ENCODE measurements at places on chromosomes 1 and 21.

DNA sequence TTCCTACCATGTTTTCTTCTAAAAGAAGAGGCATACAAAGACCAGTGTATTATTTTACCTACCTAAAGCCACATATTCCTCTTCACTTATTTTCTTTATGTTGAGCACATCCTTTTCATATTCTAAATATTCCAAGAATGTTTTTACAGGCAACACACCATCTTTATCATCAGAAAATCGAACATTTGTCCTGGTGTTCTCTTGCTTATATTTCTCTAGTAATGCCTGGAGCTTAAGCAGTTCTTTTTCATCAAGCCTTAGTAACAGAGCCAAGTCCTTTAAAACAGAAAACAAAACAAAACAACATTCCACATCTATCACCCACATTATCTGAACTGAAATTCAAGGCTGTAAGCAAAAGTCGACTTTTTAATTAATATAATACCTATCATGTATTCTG lies 88.7 kb downstream of the IARS2 start:
- peak; percentile 52 for DNase-seq

DNA sequence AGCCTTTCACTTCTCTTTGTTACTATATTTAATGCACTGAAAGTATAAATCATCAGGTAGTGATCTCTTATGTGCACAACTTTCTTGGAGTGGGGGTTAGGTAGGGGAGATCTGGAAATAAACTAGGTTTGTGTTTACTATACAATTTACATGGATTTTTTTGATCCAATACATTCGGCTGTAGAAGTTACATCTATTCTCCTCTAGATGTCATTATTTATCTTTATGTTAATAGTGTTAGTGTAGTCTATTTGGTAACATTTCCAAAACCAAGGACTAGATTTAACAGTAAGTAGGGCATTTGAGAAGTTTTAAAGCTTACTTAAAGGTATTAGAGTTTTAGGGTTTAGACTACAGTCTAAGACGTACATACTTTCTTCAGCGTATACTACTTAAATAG lies 5.4 kb downstream of the VPS45 start:
- DNase-seq = peak; percentile 20

- DNase-seq = no peak
Observed at GRCh38 chr1:89611721-89612120, 21.2 kb upstream of the LRRC8C start.

DNA sequence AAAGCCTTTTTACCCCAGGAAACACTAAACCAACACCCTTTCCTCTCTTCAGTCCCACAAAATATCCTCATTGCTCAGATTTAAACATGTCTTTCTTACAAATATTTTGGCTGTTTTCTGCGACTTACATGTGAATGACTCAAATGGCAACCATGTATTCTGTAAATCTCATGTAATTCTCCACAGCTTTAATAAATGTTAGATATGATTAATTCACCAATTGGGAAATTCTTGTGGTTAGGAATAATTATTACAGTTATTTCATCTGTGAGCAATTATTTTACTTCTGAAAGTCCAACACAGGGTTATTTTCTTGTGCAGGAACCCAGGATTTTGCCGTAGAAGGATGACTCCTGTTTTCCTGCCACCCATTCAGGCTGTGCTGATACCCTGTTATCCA lies 431.5 kb downstream of the LMO4 start:
- DNase-seq = no peak

- DNase-seq = no peak
Observed at GRCh38 chr1:39450956-39451606, 40.4 kb upstream of the BMP8A start.

DNA sequence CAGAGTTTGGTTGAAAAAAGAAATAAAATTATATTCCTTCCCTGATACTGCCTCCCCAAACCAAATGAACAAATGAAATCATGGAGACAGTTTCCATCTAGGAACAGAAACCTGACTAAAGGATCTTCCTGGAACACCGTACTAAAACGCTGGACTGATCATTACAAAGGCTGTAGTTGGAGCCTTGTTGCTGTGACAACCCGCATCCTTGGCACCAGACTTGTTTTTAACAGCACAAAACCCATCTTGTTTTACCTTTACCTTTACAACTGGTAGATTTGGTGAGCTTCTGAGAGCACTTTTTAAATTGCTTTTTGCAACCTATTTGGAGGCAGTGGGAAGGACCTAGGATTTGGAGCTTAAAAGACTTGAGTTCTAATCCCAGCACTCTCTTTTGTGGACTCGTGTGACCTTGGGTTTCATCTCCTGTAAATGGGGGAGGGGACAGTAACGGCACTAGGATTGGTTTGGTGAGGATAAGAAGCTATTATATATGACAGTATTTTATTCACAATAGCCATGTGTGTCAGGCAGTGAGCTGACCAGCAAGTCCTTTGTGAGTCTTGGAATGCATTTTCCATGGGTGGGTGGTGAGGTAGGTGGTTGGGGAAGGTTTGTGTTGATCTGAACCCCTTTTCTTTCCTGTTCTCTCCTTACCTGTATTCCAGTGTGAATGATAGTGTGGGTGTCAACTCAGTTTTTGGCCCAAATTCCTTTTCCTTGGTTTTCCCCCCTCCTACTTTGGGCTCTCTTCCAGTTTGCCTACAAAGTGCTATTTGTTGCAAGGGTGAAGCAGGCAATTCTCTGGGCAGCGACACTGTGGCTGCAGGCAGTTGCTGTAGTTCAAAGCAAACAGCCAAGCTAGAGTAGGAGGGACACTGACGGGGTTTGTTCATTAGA lies 12.6 kb downstream of the LRRC8D start:
- DNase-seq = no peak

- no peak for DNase-seq
Observed at GRCh38 chr1:15956150-15956549, 19.8 kb downstream of the ZBTB17 start.

- no peak for DNase-seq
Observed at GRCh38 chr21:45769896-45770295, 126.4 kb downstream of the PCBP3 start.

GRCh38 chr1:1908506-1908791 lies 6.6 kb upstream of the CALML6 start:
- no peak for DNase-seq

DNA sequence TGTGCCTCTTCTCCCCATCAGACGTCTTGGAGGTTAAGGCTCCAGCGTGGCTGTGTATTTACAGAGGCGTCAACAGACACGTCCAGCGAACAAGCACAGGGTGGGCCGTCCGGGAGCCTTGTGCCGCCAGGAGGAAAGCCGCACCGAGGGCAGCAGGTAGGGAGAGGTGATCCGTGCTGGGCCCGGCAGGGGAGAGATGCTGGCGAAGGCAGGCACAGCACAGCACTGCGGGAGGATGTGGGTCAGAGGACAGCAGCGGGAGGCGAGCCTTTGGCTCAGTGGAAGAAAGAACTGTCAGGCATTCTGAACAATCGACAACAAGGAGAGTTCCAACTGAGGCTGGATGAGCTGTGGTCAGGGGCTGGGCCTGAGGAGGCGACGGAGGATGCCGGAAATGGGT lies 144.1 kb upstream of the TNR start:
- no peak for DNase-seq

GRCh38 chr1:226662642-226663326 lies 76.3 kb downstream of the ITPKB start:
- no peak for DNase-seq
